Effector memory CD8-positive, alpha-beta T cell (primary cell): ENCODE measurements at places on chromosomes 1 and 21.
A peak's percentile ranks its signal among the peaks of the same experiment; 100 is the strongest.

DNA sequence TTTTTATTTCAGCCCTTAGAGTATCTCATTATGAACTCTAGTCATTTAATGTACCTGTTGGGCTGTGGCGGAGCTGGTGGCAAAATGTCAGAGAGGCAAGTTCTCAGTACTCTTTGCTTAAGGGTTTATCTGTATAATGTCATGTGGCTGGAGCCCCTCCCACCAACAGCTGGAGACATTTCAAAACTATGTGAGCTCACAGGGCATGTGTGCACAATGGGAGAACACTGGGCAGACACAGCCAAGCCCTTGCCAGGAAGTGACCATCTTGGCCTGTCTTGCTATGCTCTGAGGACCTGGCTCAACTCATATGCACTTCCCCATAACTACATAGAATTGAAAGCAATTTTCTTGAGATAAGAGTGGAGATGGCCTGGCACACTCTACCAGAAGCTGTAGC lies 296.4 kb downstream of the PTPRU start:
- no peak for DNase-seq

DNA sequence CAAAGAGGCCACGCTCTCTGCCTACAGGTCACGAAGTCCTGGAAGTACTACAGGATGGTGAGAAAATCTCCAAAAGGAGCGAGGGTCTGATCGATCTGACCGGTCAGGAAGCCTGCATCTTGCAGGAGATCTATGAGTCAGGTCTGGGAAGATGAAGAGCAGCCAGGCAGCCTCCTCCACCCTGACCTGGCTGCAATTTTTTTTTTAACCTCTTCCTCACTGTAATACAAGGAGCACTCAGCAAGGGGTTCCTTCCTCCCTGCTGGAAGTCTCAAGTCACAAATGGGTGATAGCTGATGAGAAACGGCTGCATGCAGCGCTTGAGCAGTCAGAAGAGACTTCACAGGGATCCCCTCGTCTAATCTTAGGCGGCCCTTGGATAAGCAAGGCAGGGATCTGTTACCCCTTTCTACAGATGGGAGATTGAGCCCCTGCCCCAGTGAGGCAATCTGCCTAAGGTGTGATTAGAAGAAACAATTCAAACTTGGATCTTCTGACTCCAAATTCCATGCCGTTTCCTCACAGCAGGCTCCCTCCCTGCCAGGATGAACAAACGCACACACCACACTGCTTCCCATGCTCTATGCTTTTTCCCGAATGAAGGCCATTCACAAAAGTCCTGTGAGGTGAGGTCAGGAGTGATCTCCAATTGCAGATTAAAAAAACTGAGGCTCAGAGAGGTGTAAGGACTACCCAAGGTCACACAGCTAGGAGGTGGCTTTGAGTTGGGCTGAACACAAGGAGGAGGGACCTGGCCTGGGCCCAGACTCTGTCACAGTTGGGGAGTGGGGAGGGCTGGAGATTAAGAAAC lies 48.3 kb downstream of the ECE1 start:
- no peak for DNase-seq

GRCh38 chr1:173666646-173667045 lies 3.0 kb downstream of the ANKRD45 start:
- no peak for DNase-seq

DNA sequence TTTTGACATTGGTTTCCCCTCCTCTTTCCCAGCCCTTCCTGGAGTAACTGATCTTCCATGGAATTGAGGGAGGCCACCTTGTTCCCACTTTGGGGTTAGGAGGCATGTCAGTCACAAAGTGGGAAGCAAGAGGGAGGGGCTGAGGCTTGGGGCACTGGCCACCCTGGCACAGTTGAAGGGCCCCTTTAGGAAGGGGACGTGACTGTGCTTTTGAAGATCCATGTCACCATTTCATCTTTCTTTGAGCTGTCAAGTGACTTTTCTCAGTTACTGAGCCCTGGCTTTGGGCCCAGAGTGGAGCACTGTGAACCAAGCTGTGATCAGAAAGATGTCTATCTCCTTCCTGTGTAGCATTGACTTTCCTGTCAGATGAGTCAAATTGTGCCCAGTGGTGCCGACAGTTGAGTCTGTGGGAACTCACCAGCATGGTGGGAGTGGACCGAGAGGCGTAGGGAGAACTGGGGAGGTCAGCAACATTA lies 38.5 kb upstream of the TDRD10 start:
- DNase-seq, result peak; percentile 35

GRCh38 chr21:45228656-45229240 lies 58.9 kb downstream of the POFUT2 start:
- DNase-seq, result no peak

GRCh38 chr1:63713041-63713440 lies 60.8 kb upstream of the ROR1 start:
- no peak for DNase-seq

DNA sequence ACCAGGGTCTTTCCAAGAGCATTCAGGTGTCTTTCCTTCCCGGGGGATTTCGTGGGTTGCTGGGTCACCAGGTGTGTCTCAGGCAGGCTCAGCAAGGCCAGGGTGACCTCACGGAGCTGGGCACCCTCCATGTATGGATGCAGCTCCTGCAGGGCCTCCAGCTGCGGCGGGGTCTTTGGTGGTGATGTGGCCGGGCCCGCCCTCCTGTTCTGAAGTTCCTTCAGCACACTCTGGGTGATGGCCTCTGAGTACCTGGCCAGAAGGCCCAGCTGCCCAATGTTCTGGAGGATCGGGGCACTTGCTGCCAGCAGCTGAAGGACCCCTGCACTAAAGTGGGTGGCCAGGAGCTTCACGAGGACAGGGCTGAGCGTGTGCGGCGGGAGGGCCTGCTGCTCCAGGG lies 45.5 kb downstream of the URB1 start:
- no peak for DNase-seq

DNA sequence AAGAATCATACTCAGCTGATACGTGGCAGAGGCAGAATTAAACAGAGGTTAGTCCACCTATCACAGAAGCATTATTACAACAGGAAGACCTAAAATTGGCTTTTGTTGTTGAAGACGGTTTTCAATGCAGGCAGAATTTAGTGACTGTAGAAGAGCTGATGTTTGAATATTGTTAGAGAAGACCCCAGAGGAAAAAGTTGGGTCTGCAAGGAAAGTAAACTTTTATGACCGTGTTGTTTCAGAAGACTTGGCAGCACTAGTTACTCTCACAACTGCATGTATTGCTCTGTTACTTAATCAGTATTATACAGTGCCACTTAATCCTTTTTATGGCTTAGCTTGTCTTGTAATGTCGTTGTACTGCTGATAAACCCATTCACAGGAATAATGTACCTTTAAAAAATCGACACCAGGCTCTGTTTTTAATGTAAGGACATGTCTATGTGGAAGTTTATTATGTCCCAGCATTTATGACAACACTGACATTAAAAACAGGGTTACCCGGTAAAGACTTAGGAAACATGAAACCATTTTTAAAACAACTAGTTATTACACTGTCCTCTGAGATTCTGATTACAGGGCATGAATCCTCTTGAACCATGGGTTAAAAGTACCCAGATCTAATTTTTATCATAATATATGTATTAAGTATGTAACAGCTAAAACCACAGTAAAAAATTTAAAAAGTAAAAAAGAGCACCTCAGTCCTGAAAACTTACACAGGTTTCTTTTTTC lies 235.4 kb downstream of the TTLL7 start:
- DNase-seq, result no peak

GRCh38 chr21:27086630-27087029 lies 119.7 kb upstream of the ADAMTS5 start:
- no peak for DNase-seq

DNA sequence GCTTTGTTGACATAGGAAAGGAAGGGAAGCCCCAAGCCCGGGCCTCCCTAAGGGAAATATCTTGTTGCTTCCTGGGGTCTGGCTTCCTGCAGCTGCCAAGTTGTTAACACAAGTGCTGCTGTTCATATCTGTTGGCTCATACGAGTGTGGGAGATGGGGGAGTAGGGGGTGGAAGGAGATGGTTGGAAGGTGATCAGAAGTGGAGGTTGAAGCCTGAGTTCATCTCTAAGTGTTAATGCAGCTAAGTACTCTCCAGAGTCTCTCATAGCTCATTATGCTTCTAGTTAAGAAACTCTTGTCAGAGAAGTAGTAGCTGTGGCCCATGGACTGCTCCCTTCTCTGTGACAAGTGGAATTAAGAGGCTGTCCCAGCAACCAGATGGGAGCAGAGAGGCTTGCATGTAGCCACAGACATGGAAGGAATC lies 319.2 kb upstream of the SPAG17 start:
- DNase-seq, result no peak

GRCh38 chr1:67004176-67004575 lies 49.8 kb downstream of the SLC35D1 start:
- DNase-seq, result no peak

GRCh38 chr1:109485001-109485400 lies 1.3 kb downstream of the ATXN7L2 start:
- no peak for DNase-seq

DNA sequence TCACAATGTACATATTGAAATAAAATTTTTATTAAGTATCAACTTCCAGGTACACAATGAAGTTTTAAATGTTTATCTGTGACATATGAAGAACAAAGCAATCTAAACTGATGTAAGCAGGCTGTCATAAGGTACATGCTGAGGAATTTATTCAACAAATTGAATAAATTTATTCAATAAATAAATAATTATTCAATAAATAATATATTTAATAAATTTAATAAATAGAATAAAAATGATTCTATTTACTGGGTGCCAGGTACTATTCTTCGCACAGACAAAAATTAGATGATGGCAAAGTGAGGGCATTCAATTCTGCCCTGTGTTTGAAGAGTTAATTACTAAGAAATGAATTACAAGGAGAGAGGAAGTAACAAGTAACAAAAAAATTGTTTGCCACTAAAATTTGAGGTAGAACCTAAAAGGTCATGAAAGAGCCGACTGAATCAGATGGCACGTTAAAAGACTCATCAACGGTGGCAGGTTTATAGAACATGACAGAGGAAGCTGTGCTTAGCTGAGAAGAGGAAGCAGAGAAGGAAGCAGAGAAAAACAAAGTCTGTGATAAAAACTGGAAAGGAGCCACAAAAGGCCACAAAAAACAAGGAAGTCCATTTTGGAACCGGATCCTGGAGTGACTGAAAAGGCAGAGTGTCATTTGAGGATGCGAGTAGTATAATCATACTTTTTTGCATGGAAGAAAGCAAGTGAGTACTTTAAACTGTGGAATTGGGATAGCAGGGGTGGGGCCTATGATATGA lies 2.2 kb upstream of the USP24 start:
- peak; percentile 8 for DNase-seq
